ENCODE measurements at places on chromosomes 16 and 17.

DNA sequence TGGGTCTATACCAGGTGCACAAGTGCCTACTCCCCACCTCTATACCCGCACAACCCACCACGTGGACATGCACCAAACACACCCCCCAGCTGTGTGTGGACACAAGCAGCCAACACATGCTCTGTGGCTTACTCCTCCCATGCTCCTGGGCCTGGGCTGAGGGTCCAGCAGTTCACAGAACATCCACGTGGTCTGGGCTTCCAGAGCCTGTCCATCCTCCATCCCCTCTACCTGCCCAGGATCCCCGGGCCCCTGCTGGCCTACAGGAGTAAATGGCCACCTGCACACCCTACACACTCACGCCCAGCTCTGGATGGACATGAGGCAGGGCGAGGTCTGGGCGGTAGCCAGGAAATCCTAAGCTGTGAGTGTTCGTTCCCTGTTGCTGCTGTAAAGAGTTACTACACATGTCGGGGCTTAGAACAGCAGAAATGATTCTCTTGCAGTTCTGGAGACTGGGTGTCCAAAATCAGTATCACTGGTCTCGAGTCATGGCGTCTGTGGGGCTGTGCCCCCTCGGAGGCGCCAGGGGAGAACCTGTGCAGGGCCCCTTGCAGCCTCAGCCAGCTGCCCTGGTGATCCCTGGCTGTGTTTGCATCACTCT lies 15.0 kb upstream of the RAI1 start:
- no peak for DNase-seq

- DNase-seq: peak; percentile 49
Measured at GRCh38 chr16:56871172-56871593, 6.2 kb downstream of the SLC12A3 start.

DNA sequence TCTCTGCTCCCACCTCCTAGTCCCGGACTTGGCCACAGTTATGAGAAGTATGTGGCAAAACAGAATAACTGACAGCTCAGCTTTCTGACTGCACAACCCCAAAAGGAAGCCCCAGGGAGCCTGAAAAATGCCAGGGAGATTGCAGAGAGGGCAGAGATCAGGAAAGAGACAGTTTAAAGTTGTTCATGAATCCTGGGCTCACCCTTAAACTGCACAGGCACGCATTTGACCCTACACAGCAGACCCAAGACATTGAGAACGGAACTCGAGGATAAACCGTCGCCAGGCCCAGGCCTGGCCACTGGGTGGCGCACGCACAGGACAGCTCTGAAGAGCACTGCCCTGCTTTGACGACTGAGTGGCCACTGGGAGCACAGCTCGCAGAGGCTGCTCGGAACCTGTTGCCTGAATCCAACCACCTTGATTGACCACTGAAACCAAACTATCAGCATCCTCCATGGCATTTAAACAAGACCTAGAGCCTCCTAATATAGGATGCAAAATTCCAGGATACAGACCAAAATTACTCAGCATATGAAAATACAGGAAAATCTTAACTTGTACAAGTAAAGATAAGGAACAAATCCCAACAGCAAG lies 114.0 kb downstream of the C16orf95 start:
- peak; percentile 75 for DNase-seq

DNA sequence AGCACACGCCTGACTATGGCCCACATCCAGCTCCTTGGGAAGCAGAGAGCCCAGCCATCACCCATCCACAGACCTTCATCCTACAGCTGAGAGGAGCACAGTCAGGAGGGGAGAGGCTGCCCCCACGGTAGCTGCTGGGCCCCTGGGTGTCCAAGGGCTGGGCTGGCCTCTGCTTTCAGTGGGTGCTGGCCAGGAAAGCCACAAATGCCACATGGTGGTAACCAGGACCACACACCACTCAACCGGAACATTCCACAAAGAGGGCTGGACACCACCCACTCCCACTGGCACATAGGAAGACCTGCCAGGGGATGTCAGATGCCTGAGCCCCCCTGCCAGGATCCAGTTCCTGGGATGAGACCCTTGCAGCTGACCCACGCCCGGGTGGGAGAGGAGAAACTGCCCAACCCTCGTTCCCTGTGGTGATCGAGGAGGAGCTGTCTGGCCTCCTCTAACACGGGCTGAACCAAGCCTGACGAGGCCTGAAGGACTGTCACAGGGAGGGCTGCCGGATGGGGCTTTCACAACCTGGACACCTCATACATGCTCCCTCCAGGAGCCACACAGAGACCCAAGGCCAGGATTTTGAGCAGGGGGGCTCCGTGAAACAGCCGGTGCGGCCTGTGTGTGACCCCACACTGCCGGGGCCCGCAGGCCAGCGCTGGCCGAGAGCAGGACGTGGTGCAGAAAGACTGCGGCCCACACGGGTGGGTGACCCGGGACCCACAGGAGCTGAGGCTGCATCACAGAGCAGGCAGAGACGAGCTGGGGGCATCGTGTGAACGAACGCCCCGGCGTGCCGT lies 30.7 kb downstream of the PIEZO1 start:
- DNase-seq: no peak

DNA sequence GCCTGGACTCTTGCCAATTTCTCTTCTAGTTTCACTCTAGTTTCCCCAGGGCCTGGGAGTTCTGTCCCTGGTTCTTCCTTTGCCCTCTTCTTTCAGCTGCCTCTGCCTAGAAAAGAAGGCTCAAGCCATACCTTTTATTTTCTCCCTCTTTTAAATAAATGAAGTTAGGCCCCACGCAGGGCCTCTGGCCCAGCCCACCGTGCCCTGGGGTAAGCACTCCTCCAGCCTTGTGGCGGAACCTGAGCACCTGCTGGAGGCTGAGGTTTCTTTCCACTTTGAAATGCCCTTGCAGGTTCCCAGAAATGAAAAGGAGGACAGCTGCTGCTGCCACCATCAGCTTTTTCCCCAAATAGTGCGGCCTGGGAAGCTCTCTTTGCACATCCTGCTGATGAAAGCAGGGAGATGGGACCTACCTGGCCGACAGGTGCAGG lies 139.4 kb downstream of the CCDC182 start:
- DNase-seq: no peak

DNA sequence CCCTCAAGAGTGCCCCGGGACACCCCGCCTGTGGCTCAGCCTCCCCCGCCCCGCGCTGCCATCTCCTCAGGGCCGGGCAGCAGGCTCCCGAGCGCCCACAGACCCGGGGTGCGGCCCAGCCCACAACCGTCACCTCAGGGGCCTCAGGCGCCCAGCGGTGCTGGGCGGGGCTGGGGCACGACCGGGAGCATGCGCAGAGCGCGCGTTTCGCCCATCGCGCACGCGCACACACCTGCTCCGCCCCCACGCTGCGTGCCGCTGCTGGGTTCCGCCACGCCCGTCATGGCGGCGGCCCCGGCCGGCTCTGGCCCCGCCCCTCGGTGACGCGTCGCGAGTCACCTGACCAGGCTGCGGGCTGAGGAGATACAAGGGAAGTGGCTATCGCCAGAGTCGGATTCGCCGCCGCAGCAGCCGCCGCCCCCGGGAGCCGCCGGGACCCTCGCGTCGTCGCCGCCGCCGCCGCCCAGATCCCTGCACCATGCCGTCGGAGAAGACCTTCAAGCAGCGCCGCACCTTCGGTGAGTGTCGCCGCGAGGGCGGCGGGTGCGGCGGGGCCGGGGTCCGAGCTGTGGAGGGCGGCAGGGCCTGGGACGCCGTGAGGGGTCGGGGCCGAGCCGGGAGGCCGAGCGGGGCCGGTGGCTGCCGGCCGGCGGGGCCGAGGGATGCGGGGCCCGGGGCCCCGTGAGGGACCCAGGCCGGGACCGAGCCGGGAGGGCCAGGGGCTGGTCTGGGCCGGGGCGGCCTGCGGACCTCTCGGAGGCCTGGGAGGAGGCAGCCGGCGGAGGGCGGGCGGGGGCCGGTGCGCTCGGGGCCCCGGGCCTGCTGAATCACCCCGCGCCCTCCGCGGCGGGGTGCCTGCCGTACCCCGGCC lies at the start of gene MAP1LC3B:
Gene MAP1LC3B (plus strand): TSS at position 387 of the 871 bp plus-strand sequence. CDS start 92 bp downstream, at position 479.
- peak; percentile 98 for DNase-seq

DNA sequence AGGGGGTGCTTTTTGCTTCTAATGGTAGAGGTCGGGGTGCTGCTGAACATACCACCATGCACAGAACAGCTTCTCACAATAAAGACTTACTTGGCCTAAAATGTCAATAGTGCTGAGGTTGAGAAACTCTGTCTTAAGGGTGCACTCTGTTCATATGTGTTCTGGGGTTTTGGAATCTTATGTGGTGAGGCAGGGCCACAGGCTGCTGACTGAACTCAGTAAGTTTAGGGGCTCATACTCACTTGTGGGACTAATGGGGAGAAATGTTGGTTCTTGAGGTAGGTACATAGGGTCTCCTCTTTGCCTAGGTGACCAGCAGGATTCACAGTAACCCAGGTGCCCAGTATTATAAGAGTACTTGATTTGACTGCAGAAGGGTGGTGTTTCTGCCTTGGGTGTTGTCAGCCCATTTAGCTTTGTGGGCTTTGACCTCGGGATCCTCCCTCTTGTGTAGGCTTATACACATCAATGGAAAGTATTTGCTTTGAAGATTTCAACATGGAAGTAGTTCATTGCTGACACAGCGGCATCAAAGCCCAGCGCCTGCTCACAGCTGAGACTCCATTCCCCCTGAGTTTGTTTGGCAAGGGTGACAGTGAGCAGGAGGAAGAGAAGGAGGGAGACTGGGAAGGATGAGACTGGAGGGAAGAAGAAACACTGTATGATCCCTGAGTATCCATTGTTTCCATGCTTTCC lies 17.2 kb downstream of the SLC7A6 start:
- no peak for DNase-seq

DNA sequence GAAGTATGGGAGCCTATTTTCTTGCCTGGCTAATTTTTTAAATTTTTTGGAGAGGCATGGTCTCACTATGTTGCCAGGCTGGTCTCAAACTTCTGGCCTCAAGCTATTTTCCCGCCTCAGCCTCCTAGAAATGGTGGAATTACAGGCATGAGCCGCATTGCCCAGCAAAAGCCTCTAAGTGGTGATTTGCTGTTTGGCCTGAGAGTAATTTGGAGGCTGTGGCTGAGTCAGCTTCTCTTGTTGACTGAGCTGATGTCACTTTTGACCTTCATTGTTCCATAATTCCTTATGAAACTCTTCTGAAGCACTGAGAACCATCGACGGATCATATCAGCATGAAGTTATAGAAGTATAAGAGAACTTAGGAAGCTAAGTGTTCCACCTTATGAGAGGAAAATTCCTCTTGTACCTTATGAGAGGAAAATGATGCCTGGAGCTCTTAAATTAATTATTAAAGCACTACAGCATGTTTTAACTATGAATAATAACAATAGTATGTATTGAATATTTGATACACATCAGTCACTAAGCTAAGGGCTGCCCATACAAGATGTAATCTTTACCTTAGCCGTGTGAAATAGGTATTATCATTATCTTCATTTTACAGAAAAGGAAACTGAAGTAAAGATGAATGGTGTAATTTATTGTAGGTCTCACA lies 220.8 kb upstream of the MON1B start:
- DNase-seq: no peak

GRCh38 chr16:89192956-89193575 lies 7.3 kb downstream of the SLC22A31 start:
- peak; percentile 85 for DNase-seq

DNA sequence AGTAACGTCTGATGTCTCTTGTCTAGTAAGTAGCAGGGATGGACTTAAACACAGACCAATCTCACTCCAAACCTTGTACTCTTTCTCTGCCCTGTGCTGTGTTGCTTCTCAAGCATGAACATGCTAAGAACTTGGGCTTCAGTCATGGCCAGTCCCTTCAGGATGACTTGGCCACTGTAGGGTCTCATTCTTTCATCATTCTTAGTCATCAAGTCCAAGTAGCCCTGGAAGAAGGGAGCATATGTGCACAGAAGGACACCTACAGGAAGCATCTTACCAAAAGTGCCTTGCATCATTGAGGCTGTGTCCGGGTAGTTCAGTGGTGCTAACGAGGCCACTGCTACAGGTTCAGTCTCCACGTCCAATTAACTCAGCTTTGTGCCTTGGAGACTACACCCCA lies 80.7 kb downstream of the CDK5R1 start:
- no peak for DNase-seq

- no peak for DNase-seq
Measured at GRCh38 chr16:2469399-2470233, 1.5 kb upstream of the NTN3 start.

DNA sequence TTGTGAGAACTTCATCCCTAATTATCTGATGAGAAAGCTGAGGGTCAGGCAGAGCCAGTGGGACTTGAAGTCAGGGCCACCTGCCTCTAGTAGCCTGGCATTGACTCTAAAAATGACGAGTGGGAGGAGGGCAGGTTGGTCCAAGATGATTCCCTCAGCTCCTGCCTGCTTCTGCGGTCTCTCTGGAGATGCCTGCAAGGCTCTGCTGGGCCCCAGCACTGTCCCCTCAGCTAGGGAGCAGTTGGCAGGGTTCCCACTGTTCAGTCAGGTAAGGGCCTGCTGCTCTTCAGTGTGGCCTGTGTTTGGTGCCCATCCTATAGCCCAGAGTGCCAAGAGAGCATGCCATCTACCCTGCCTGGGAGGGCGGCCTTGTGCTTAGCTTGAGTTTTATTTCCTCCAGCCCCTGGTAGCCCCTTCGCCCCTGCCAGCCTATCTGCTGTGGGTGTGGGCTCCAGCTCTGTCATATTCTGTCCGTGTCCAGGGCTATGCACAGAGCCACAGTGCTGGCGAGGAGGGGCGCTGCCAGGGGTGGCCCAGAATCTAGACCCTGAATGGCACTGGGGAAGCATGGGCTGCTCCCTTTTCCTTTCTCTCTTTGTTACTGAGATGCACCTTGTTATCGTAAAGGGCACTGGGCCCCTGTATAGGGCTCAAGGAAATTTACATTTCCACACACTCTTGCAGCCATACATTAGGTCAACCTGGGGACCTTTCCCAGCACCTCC lies 68.5 kb downstream of the CYLD start:
- no peak for DNase-seq

DNA sequence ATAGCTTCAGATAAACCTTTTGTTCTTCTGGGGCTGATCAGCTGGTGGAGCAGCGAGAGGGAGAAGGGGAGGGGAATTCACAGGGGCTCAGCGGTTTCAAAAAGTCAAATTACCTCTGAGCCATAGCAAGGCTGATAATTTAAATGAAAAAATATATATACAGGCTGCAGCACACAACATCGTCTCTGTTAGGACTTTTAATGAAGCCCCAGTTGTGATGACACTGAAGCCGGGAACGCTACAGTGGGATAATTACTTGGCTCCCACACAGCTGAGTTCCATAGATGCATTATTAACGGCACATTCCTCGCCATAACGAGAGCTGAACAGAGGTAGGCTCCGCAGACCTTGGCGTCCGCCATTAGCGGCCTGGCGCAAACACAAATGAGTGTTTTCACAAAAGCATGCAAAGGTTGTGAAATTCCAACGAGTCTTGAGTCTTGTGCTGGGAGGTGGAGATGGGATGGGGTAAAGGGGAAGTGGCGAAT lies 216.0 kb downstream of the C16orf78 start:
- no peak for DNase-seq

DNA sequence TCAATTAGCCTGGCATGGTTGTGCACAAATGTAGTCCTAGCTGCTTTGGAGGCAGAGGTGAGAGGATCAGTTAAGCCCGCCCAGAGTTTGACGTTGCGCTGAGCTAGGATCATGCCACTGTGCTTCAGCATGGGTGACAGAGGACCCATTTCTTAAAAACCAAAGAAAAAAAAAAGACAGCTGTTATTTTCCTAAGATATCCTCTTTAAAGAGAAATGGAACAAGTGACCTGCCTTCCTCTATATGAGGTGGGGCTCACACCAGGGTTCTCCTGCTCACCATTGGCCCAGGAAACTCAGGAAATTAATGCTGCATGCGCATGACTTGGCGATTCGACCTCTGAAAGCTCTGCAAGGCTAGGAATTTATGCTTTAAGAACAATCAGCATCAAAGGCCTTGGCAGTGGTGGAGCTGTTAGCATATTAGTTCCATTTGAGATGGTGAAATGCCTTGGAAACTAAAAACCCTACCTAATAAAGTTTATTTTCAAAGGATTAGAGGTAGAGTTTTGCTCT lies 108.3 kb downstream of the RBFOX1 start:
- DNase-seq: no peak

GRCh38 chr17:45223539-45224528 lies 2.1 kb downstream of the FMNL1 start:
- DNase-seq: peak; percentile 54

All from BE2C (cell line).